ENCODE measurements at places on chromosomes 2 and 18.

DNA sequence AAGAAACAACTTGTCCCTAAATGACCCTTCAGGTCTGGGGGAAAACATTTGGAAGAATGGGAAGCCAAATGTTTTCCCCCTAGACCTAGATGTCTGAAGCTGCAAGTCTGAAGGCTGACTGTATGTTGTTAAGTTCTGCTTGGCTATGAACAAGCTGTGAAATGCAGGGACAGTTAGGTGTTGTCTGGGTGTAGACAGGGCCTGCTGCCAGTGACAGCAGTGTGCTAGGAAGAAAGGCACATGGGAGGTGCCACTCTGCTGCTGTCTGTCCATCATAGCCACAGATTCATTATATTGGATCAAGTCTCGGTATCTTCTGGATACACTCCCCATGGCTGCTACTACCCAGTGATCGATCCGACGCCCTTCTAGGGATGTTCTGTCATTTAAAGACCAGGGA is 265.9 kb upstream of the PXDN start:
- DNase-seq, result no peak

DNA sequence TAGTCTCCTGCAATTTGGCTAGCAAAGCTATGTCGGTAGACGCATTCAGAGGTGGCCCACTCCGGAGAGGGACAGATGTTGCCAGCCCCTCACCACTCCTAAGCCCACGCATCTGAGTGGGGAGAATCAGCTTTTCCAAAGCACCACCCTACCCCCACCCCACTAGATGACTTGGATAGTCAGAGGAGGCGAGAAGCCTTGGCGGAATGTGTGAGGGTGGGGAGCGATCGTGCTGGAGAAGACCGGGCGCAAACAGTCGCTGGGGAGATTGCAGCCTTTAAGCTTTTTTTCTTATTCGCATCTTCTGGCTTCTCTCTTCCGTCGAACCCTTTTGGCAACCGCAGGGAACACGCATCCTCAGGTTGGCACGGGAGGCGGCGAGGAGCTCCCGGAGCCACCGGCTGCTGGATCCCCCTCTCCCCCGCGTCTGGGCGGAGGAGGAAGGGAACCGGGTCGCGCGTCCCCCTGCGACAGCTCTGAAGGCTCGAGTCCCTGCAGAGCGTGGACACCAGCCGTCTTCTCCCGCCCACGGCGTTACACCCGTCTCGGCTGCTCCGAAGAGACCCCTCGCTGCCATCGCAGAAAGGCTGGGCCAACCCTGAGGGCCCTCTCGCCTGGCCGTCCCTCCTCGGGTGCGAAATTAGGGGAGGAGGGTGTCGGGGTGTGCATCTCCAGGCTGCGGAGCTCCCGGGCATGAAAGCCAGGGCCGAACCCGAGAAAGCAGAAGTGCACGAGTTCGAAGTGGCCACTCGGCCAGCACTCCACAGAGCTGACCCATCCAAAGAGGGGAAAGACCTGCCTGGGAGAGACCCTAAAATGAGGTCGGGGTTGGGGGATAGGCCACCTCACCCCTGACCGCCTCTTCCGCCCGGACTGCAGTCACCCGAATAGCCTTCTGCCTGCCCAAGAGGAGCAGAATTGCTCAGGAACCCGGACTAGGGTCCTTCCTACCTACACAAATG is 12.2 kb downstream of the EVX2 start:
- no peak for DNase-seq

DNA sequence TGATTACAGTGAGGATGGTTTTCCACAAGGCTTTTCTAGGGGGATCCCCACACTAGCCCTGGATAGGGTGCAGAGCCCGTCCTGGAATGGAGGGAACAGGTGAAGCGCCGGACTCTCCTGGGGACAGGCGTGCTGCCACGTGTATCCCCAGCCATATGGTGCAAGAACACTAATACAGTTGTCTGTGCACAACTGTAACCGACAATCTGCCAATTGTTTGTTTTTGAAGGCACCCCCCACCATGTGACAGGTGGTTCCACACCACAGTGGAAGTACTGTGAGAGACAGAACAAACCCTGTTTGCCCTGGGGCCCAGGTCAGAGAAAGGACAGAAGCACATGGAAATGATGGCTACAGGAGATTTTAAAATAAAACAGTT is 52.9 kb downstream of the MYCN start:
- DNase-seq, result no peak

DNA sequence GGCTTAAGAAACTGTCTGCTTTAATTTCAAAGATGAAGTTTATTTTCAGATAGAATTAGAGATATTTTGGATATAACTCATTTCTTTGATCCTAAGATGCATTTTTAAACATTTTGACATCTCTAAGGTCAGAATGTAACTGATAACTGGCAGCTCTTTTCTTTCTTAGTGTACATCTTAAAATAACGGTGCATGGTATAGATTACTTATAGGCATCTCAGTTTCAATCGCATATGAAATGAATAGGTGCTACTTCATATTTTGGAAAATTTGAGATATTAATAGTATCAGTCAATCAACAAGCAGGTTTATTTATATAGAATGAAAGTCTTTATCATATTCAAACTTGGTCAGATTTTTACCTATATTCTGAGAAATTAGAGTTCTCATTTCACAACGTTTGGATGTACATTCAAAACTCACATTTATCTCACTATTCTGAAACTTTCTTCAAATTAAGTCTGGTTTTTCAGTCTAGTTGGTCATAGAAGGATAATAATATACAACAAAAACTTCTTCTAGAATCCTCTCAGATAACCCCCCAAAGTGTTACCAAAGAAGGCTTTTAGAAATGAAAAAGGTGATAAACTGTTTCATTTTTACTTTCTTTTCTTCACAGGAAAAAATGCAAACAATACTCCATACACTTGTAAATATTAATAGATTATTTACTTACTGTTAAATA is 122.8 kb upstream of the WDSUB1 start:
- no peak for DNase-seq

DNA sequence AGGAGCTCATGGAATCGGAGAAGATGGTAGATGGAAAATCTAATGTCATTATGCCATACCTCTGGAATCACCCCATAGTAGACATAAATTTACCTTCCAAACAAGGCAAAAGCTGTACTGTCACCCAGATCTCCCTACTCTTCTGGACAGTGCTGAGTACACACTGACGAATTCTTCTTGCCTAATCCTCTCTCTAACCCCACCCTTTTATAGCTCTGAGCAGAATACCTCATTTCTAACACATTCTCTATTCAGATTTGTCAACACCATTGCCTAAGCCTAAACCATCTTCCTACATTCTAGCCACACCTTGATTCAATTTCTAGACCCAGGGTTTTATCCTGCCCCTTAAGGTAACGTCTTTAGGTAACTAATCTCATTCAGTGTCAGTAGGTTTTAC is 321.0 kb upstream of the NRP2 start:
- no peak for DNase-seq

- DNase-seq, result no peak
Measured at GRCh38 chr2:138496096-138496651, 5.4 kb upstream of the SPOPL start.

- DNase-seq, result no peak
Measured at GRCh38 chr2:51720826-51721225, 688.9 kb upstream of the NRXN1 start.

- DNase-seq, result peak; percentile 30
Measured at GRCh38 chr18:22703883-22704585, 229.1 kb upstream of the RBBP8 start.

- DNase-seq, result no peak
Measured at GRCh38 chr2:173493874-173494273, 139.2 kb downstream of the CDCA7 start.

- DNase-seq, result no peak
Measured at GRCh38 chr2:48471048-48471474, 58.9 kb upstream of the STON1 start.

- DNase-seq, result no peak
Measured at GRCh38 chr2:231565887-231566594, 26.6 kb upstream of the TEX44 start.

DNA sequence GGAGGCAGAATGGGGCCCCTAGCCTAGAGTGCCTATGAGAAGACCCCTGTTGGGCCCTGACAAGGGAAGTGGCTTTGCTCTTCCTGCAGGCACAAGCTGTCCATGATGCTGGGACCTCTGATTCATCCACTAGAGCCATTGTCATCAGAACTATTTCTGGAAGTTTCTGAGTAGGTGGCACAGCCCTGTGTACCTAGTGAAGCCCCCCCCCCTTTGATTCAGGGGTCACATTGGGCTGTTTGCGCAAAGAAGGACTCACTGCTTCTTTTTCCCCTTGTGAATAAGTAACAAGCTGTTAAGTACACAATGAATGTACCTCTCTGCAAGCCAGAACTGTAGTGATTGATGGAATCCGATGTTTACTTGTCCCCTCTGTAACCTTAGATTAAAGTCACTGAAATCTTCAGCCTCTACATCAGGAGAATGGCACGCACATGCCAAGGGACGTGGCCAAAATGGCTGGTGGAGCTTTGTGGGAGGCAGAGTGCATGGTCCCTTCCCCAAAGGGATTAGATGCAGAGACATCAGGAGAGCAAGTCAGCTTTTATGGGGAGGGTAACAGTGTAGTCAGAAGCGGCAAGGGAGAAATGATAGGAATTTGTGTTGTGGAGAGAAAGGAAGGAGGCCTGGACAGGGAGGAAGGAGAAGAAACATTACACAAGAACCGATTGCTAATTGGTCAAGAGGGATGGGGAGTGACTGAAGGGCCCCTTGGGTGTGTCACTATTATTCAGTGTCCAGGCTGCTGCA is 267.6 kb upstream of the RAB12 start:
- DNase-seq, result no peak

- no peak for DNase-seq
Measured at GRCh38 chr2:152437276-152438108, 102.5 kb downstream of the FMNL2 start.

- DNase-seq, result no peak
Measured at GRCh38 chr2:44979581-44979980, 29.7 kb downstream of the SIX2 start.

GRCh38 chr2:190575263-190575662 is 40.7 kb upstream of the NEMP2 start:
- no peak for DNase-seq

- DNase-seq, result peak; percentile 75
Measured at GRCh38 chr2:172427256-172427989, at the start of gene ITGA6. ITGA6 (plus strand) TSS chr2:172427586.

DNA sequence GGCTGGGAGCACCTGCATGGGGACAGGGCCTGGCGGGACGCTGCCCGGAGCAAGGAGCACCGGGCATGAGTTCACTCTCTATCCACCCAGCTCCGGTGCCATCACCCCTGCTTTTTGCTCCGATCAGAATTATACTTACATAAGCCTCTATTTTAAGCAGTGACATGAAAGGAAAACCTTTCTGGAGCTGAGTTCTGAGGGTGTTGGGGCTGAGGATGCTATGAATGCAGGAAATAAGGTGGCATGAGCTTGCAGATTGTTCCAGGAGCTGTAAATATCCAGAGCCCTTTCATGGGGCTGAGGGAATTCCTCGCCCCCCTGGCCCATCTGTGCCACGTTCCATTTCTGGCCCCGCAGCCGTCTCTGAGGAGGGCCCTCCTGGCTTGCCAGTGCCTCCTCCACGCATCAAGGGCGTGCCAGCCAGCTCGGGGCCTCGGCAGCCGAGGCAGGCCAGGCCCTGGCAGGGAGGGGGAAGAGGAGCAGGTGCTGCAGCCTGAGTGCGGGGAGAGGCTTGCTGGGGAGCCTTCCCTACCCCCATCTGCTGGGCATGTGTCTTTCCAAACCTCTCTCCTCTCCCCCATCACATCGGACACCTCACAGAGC is 91.7 kb upstream of the MCFD2 start:
- no peak for DNase-seq

GRCh38 chr18:72995558-72995957 is 127.8 kb upstream of the NETO1 start:
- no peak for DNase-seq

DNA sequence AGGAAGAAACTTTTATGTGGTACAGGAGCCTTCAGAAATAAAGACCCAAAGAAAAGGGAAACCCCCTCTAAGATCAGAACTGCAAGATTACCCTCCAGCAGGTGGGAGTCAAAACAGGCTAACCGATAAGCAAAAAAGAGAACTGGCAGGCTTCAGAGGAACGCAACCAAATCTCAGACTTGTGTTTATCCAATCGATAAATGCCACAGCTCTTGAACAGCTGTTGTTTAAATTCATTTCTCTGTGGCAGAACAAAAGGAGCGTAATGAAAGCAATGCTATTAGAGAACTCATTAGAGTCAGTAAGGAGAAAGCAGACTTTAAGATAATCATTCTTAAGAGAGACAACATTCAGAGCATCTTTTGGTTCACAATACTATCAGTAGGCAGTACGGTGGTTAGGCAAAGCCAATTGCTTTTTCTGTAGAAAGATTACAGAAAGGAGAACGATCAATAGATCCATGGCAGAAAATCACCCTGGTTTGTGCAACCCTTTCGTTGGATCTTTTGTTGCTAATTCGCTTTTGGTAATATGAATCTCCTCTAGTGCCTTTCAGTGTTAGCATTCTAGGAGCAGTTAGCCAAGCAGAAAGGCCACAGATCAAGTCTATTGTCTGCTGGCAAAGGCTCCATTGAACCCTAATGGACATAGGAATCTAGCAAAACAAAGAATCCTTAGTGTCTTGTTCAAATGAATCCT is 476.4 kb upstream of the CHST9 start:
- no peak for DNase-seq

- no peak for DNase-seq
Measured at GRCh38 chr18:35585608-35586007, 4.1 kb downstream of the GALNT1 start.

- no peak for DNase-seq
Measured at GRCh38 chr2:198161151-198161550, 356.8 kb downstream of the PLCL1 start.

DNA sequence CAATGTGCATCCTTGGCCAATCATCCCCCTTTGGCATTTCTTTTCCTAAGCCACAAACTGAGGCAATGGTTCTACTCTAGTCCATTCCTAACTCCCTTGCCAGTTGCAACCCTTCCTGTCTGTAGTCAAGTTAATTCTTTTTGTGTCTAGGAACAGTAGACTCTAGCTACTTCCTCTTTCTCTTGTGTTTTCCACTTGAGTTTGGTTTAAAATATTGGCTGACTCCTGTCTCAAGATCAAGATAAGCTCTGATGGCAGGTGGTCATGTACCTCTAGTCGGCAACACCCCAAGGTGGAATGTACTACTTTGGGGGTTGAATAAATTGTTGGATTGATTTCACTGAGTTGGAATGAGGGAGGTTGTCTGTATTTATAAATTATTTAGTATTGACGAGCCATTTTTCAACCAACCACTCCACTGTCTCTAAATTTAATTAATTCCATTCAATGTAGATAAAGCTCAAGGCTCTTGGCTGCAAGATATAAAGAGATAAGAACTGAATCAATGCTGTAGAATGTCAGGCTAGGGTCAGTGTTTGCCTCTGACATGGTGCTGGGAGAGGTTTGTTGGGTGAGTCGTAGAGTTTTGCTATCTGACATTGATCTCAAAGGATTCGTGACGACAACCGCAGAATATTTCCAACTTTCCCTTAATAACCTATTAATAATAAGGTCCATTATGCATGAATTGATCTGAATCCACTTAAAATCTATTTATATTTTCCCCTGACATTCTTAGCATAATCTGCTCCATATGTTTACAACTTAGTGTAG is 188.7 kb upstream of the APCDD1 start:
- no peak for DNase-seq

DNA sequence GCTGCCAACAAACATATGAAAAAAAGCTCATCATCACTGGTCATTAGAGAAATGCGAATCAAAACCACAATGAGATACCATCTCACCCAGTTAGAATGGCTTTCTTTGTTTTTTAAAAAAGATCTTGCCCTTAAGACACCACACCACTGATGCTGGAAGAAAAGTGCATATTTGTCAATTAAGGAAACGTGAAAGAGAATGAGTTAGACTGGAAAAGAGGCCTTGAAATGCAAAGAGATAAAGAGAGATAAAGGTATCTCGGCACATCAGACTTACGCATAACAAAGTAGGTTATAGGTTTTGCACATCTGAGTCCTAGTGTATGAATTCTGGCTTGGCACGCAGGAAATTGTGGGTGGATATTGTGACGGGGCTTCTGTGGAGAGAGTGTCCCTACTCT is 149.5 kb downstream of the MTX2 start:
- DNase-seq, result no peak

Data from T-helper 2 cell (primary cell).